Mucosa of descending colon (tissue), 3 donors: ENCODE measurements at places on chromosomes 5 and 9. TPM values are rescaled to one million over a fixed set of nuclear protein-coding genes. Genes with fewer than 3 reads are reported as not detected.

Gene GPR151
- total RNA-seq, result not detected

Gene KIF4B
- total RNA-seq, result not detected

Gene TRIP13
- total RNA-seq, result 7.1 TPM

GRCh38 chr9:34961574-34962490 is 3.7 kb downstream of the PHF24 start:
- no peak for DNase-seq

DNA sequence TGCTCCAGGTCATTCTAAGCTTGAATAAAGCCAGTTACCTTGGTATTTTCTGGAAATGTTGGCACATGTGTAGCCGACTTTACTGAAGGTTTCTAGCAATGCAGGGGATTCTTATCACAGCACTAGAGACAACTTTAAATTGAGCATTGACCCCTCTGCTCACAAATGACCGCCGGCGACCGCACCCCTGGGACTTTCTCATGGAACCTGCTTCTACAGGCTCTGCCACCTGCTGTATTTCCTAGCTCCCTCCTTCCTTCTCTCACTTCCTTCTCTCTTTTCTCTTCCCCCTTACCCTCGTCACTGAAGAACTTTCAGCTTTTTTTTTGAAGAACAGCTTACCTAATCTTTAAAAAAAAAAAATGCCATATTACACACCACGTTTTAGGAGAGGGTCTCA is 30.9 kb upstream of the DAB2 start:
- peak; percentile 54 for DNase-seq

- DNase-seq, result no peak
Measured at GRCh38 chr5:135934939-135935338, 19.8 kb downstream of the LECT2 start.

- DNase-seq, result no peak
Measured at GRCh38 chr9:29773676-29774075, 2200.4 kb upstream of the C9orf72 start.

DNA sequence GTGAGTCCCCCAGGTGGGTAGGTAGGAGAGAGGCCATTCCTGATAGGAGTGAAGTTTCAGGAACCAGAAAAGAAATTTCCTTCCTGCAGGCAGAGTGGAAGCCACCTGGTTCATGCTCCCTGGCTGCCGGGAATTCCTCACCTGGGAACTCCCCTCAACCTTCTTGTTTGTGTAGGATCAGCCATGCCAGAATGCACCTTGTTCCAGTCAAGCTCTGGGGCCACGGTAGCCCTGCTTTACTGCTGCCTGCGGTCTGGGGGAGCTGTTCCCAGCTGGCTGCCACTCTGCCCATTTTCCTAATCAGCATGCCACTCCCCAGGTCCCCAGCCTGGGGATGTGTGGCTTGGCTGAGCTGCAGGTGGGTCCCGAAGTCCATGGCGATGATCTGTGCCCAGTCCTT is 18.7 kb upstream of the B4GALT1 start:
- DNase-seq, result no peak

GRCh38 chr5:112895682-112896081 is 26.3 kb downstream of the REEP5 start:
- no peak for DNase-seq
